ENCODE measurements at places on chromosomes 1 and 21.

DNA sequence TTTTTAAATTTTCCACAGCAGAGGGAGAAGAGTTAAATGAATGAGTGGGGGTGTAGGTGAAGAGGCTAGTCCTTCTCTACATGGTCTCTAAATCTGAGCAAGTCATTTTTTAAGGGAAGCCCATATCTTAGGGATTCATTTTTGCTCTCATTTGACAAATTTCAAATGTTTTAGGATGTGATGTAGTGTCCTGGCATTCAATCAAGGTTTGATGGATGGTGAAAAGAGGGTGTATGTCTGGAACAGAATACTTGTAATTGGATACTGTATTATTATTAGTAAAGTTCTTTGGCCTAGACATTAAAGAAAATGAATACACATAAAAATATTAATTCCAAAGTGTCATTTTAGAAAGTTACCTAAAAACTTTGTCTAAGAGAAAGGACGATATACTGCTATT lies 167.8 kb upstream of the PTBP2 start:
- no peak for DNase-seq

DNA sequence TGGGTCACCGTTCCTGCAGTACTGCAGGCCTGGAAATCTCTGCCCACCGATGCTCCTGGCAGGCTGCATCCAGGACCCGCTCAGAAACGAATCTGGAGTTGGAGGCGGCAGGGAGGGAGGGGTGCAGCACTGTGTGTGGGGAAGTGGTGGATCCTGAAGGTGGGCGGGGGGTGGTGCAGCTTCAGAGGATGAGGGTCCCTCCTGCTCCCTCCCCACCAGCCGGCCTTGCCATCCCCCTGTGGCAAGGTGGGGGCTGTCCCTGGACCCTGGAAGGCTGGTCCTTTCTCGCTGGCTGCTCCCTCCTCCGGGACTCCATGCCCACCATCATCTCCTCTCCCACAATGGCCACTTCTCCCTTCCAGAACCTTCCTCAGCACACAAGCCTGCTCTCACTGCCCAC lies 60.4 kb downstream of the B3GALT5 start:
- DNase-seq, result no peak

- DNase-seq, result no peak
Observed at GRCh38 chr1:226692051-226692792, 46.9 kb downstream of the ITPKB start.

DNA sequence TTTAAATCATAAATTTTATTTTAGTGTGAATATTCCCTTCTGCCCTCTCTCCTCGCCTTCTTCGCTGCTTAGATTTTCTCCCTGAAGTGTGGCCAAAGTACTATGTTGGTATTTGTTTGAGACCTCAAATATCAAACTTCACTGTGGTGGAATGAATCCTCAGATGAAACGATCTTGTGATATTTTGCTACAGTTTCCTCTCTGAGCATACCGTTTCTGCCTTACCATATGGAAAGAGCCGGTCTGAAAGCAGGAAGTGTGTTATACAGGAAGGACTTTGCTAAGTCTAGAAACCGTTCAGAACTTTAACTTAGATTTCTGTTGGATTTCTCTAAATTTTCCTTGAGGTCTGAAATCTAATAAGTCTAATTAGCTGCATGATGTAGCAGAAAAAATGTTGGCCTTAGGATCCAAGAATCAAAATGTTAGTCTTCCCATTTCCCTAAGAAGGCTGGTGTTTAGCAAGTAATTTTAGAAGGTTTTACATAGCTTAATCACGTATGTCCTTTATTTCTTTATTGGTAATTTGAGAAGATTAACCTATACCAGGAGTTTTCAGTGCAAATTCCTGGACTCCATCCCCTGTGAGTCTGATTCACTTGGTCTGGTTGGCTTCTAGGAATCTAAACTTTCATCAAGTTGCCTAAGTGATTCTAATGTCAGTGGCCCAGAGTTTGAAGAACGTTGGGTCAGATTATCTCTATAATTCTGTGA lies 30.7 kb downstream of the SDCCAG8 start:
- peak; percentile 65 for DNase-seq

GRCh38 chr21:43719748-43720538 lies 1.0 kb downstream of the PDXK start:
- no peak for DNase-seq

DNA sequence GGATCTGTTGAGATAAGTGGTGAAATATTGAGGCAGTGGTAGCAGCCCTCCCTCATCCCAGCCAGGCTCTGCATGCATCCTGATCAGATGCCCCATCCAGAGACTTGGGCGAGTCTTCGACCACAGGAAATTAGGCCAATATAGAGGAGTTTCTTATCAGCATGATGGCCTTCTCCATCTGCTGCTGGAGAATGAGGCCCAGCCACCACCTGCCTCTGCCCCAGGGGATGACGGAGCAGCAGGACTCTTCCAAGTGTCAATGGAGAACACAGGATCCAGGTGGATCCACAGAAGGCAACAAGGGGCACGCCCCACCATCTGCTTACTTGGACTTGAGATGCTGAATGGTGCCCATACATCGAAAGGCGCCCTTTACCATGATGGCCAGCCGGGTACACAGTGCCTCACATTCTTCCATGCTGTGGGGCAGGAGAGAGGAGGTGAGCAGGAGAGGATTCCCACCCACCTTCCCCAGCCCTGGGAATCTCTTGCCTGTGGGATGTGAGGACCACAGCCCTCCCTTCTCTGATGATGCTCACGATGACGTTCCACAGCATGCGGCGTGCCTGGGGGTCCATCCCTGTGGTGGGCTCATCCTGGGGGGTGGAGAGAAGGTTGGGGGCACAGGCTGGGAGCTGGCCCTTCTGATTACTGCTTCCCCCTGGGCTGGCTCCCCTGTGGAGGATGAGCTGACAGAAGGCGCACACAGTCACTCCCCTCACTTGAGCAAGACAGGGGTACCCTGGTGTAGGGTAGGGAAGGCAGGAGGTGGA lies 91.5 kb upstream of the GCLM start:
- no peak for DNase-seq

GRCh38 chr1:229035054-229035747 lies 235.7 kb upstream of the RAB4A start:
- DNase-seq, result no peak

- DNase-seq, result peak; percentile 54
Observed at GRCh38 chr1:54310439-54311328, 95.5 kb downstream of the SSBP3 start.

Data from choroid plexus epithelial cell (primary cell).